ENCODE measurements at places on chromosomes 7 and 10. TPM values are rescaled to one million over a fixed set of nuclear protein-coding genes. Genes with fewer than 3 reads are reported as not detected.

GRCh38 chr10:62258926-62259325 is 9.7 kb downstream of the RTKN2 start:
- no peaks in the 10 kb centered on the region for H3K36me3 ChIP-seq
- no peaks in the 10 kb centered on the region for H3K4me1 ChIP-seq
- no peak overlapping the region for H3K27ac ChIP-seq
- no peak for DNase-seq
- H3K4me3 ChIP-seq, result no peak overlapping the region

- peaks cover 5% of the 10 kb centered on the region for H3K36me3 ChIP-seq
- H3K4me1 ChIP-seq, result peaks cover 10% of the 10 kb centered on the region
- no peaks in the 10 kb centered on the region for H3K27me3 ChIP-seq
- no peak overlapping the region for H3K4me3 ChIP-seq
- H3K27ac ChIP-seq, result peak overlapping the region; percentile 82
These were observed 12.4 kb upstream of the SEC24C start for GRCh38 chr10:73731588-73732375.

- no peak overlapping the region for H3K4me3 ChIP-seq
- no peaks in the 10 kb centered on the region for H3K4me1 ChIP-seq
- no peak overlapping the region for H3K27ac ChIP-seq
These were observed 504.3 kb downstream of the DNAJB6 start for GRCh38 chr7:157840914-157841772.

- no peak for DNase-seq
- H3K4me1 ChIP-seq, result no peaks in the 10 kb centered on the region
- H3K4me3 ChIP-seq, result no peak overlapping the region
- no peaks in the 10 kb centered on the region for H3K27me3 ChIP-seq
- H3K36me3 ChIP-seq, result peaks cover 5% of the 10 kb centered on the region
- no peak overlapping the region for H3K27ac ChIP-seq
These were observed 59.2 kb downstream of the CLEC2L start for GRCh38 chr7:139582671-139583155.

DNA sequence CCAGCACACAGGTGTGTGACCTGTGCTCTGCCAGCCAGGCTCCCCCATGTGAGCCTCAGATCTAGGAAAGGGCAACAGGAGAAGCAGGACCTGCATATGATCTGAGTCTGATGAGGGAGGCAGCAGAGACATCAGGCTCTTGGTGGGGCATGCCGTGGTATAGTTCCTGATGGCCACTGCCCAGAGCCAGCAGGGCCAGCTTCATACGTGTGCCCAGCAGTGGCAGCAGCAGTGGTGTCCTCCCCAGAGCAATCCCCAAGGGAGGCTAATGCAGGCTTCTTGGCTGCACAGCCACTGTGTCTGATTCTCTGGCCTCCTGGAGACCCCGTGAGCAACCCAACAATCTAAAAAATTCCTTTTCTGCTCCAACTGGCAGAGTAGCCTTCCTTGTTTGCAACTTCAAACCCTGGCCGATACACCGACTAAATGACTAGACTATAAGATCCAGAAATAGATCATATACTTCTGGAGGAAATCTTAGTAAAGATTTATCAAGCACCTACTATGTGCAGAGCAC is 230.6 kb upstream of the ZMIZ1 start:
- H3K27me3 ChIP-seq, result no peaks in the 10 kb centered on the region
- no peak for DNase-seq
- H3K27ac ChIP-seq, result no peak overlapping the region
- H3K36me3 ChIP-seq, result no peaks in the 10 kb centered on the region

DNA sequence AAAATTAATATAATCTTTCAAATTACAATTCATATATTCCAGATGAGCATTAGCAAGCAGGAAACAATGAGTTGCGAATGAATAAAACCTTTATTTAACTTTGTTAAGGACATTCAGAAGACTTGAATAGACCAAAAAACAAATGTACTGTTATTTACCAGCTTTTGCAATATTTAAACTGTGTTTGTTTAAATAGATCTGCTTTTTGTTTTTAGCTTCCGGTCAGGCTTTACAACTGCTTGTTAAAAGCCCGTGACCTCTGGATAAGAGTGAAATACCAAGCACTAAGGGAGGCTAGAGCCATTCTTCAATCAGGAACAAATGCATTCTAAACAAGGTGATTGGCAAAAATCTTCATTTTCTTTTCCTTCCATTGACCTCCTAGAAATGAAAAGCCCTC is 184.9 kb upstream of the GNAI1 start:
- H3K27me3 ChIP-seq, result no peaks in the 10 kb centered on the region
- H3K27ac ChIP-seq, result no peak overlapping the region
- no peaks in the 10 kb centered on the region for H3K4me1 ChIP-seq
- DNase-seq, result no peak

- no peaks in the 10 kb centered on the region for H3K4me1 ChIP-seq
- H3K27me3 ChIP-seq, result peaks cover 3% of the 10 kb centered on the region
- no peak overlapping the region for H3K27ac ChIP-seq
- H3K36me3 ChIP-seq, result no peaks in the 10 kb centered on the region
These were observed 111.0 kb downstream of the GRID1 start for GRCh38 chr10:86255405-86256251.

- no peaks in the 10 kb centered on the region for H3K27me3 ChIP-seq
- H3K36me3 ChIP-seq, result no peaks in the 10 kb centered on the region
- H3K4me1 ChIP-seq, result no peaks in the 10 kb centered on the region
- no peak for DNase-seq
- H3K4me3 ChIP-seq, result no peak overlapping the region
These were observed 183.1 kb upstream of the SEMA3E start for GRCh38 chr7:83832009-83832408.

- H3K27me3 ChIP-seq, result no peaks in the 10 kb centered on the region
- H3K4me3 ChIP-seq, result no peak overlapping the region
- no peaks in the 10 kb centered on the region for H3K36me3 ChIP-seq
These were observed 39.9 kb upstream of the WNT16 start for GRCh38 chr7:121288894-121289293.

- H3K27ac ChIP-seq, result no peak overlapping the region
- no peaks in the 10 kb centered on the region for H3K36me3 ChIP-seq
- no peak for DNase-seq
- no peaks in the 10 kb centered on the region for H3K27me3 ChIP-seq
- H3K4me1 ChIP-seq, result no peaks in the 10 kb centered on the region
These were observed 97.2 kb upstream of the ELMO1 start for GRCh38 chr7:37545619-37546534.

GRCh38 chr10:43308515-43308914 is 41.6 kb upstream of the RASGEF1A start:
- no peaks in the 10 kb centered on the region for H3K36me3 ChIP-seq
- H3K4me3 ChIP-seq, result no peak overlapping the region
- DNase-seq, result no peak
- peaks cover 10% of the 10 kb centered on the region for H3K4me1 ChIP-seq
- H3K27me3 ChIP-seq, result no peaks in the 10 kb centered on the region
- H3K27ac ChIP-seq, result no peak overlapping the region

DNA sequence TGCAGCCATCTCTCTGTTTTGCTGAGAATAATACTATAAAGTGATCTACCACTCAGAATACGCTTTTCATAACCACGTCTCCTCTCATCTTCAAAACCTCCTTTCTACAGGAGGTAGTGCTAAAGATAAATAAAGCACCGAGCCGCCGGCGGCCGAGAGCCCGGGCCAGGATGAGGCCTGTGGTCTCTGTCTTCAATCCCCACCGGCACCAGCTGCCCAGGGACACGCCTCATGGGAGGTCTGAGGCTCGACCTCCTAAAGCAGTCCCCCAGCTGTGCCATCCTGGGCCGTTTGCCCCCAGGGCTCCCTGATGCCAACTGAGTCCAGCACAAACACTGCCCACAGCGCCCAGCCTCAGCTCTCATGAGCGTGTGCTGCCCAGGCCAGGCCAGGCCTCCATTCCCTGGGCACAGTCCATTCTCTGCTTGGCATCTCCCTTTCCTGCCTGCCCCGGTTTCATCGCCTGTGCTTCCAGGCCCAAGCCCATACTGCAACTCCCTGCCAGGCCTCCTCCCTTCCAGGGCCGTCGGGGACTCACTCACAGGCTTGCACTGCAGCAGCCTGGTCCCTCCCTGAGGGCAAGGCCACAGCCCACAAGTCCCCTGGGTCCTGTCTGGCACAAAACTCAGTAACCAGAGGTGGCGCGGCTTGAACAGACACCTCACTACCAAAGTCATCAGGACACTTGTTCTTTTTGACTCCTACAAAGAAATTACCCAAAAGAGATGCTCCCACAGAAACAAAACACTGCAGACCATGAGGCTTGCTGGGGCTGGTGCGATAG is 2.5 kb downstream of the INTS1 start:
- no peaks in the 10 kb centered on the region for H3K27me3 ChIP-seq
- H3K27ac ChIP-seq, result peak overlapping the region; percentile 41
- H3K4me3 ChIP-seq, result no peak overlapping the region
- H3K4me1 ChIP-seq, result peaks cover 31% of the 10 kb centered on the region
- DNase-seq, result no peak

DNA sequence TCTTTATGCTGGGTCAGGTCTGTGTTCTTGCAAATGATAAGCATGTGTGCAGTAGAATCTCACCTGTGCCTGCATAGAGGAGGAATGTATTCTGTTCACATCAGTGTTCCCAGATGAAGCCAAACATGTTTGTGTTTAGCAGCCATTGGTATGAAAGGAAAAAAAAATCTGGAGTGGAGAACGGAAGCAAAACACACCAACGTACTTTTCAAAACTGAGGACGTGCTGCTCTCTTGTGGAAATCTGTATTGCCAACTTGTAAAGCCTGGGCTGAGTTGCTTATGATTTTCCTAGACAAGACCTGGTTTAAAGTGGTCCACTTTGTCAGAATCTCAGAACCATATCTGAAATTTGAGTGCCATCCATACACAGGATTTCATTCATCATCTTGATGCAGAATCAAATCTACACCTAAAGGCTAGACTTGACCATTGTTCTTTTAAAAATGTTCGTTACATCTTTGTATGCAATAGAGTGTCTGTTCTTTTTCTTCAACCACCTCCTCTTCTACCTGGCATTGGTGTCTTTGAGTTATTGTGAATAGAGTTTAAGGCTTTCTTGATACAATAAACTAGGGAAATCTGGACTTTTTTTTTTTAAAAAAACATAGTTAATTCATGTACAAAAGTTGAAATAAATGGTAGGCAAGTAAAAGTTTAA is 367.7 kb downstream of the PHF14 start:
- no peaks in the 10 kb centered on the region for H3K36me3 ChIP-seq
- H3K27ac ChIP-seq, result no peak overlapping the region
- H3K4me1 ChIP-seq, result no peaks in the 10 kb centered on the region
- no peak overlapping the region for H3K4me3 ChIP-seq
- DNase-seq, result no peak

GRCh38 chr7:4010923-4011656 is 671.0 kb upstream of the FOXK1 start:
- H3K4me1 ChIP-seq, result no peaks in the 10 kb centered on the region
- DNase-seq, result no peak
- H3K4me3 ChIP-seq, result no peak overlapping the region
- H3K27me3 ChIP-seq, result no peaks in the 10 kb centered on the region

GRCh38 chr7:120735791-120736190 is 122.2 kb downstream of the TSPAN12 start:
- no peak overlapping the region for H3K27ac ChIP-seq
- no peaks in the 10 kb centered on the region for H3K36me3 ChIP-seq
- no peak overlapping the region for H3K4me3 ChIP-seq
- H3K4me1 ChIP-seq, result no peaks in the 10 kb centered on the region
- DNase-seq, result no peak
- H3K27me3 ChIP-seq, result no peaks in the 10 kb centered on the region

- H3K4me3 ChIP-seq, result no peak overlapping the region
- H3K27ac ChIP-seq, result no peak overlapping the region
- H3K27me3 ChIP-seq, result no peaks in the 10 kb centered on the region
- no peaks in the 10 kb centered on the region for H3K4me1 ChIP-seq
These were observed 5.0 kb upstream of the LUC7L2 start for GRCh38 chr7:139354729-139355128.

ACTL6B gene
- not detected for total RNA-seq

SLC16A12 gene
- total RNA-seq, result not detected

PROSER2 gene
- 0.10 TPM for total RNA-seq

GPNMB gene
- not detected for total RNA-seq
